Hematopoietic multipotent progenitor cell treated with erythropoietin and hydrocortisone succinate and interleukin-3 and kit ligand, for 15 days (in vitro differentiated cells): ENCODE measurements at places on chromosomes 5 and 9.

- DNase-seq, result no peak
Observed at GRCh38 chr5:88143693-88144218, 124.9 kb downstream of the TMEM161B start.

DNA sequence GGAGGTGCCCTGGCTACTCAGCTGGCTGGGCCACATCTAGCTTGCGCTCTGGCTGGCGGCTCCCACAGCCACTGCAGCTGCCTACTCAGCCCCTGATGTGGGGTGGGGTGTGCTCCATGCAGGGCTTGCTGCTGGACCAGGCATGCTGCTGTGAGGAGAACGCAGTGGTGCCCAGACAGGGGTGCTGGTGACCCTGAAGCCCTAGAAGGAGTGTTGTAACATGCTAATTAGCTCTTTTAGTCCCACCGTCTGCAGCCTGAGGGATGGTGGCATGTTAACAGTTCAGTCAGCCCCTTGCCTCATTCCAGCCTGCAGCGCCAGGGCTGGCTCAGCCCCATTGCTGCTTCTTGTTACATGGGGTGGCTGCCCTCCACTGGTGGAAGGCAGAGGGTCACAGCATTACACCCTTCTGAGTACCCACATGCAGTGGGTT, 642.3 kb downstream of the DMRTA1 start:
- no peak for DNase-seq

GRCh38 chr5:89117124-89117644, 234.2 kb upstream of the MEF2C start:
- DNase-seq, result no peak

DNA sequence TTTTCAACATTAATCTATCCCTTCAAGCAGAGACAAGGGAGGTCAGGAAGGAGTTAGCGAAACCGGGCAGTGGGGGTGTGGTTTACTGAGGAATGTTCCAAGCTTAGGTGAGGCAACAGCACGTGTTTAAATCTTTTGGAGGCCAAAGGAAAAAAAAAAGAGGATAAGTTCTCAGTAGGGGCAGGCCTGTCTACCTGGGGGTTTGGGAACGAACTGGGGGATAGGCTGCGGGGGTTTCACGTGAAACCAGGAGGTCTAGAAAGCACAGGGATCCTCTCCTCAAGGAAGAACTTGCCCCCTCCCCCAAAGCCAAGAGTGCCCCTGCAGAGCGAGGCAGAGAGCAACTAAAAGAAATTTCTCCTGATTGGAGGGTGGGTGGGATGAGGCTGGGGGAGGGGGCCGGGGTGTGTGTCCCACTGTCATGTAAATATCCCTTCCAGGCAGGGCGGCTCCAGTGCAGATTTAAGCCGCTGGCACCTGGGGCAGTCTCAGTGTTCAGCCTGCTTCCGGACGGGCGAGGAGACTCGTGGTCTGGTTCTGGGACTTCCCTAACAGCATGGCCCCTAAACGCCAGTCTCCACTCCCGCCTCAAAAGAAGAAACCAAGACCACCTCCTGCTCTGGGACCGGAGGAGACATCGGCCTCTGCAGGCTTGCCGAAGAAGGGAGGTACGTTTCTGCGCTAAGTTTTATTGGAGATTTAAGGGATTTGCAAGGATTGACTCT, 5.5 kb upstream of the SET start:
- no peak for DNase-seq

- DNase-seq, result no peak
Observed at GRCh38 chr5:103003872-103004271, 116.1 kb downstream of the GIN1 start.

DNA sequence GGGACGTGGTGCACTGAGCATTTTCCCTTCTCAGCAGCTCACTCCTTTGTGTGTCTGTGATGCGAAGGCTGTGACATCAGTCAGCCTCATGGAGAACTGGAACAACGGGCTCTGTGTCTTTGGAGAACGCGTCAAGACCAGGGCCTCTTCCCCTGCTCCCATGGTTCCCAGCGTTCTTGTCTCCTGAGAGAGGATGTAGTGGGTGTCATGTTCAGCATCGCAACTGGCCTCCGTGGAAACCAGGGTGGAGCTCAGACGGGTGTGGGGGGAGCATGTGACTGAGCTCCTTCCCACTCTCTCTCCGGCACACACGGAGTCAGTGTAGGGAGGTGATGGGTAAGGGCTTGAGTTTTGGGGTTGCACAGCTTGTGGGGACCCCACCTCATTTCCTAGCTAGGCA, 59.7 kb downstream of the TENT4A start:
- no peak for DNase-seq

DNA sequence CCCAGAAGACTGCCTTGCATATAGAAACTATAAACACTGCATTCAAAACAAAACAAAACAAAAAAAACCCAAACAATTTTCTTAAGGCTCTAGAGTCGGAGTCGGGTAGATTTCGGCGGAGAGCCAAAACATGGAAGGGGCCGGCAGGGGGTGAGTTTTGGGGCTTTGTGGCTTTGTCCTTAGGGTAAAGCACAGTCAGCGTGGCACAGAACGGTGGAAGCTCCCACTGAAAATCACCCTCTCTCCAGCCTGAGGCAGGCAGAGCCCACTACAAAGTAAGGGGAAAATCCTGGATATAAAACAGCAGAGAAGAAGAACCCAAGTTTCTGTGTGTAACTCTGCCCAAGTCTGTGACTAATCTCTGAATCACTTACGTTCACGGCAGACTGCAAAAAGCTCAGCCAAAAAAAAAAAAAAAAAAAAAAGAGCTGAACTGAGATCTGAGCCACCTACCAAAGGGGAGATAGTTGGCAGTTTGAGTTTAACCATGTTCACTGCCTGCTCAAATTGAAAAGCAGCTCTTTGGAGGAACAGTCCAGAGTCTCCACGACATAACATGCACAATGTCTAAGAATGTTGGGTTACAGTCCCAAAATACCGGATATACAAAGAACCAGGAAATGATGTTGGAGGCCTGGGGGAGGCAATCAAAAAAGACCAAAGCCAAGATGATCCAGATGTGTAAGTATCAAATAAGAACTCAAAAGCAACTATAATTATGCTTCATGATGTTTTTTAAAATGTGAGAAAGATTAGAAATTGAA, 26.6 kb upstream of the OR2K2 start:
- DNase-seq, result no peak

- DNase-seq, result no peak
Observed at GRCh38 chr5:68002836-68003235, 212.7 kb upstream of the PIK3R1 start.

GRCh38 chr9:86263876-86264275, 4.4 kb upstream of the C9orf153 start:
- DNase-seq, result no peak

DNA sequence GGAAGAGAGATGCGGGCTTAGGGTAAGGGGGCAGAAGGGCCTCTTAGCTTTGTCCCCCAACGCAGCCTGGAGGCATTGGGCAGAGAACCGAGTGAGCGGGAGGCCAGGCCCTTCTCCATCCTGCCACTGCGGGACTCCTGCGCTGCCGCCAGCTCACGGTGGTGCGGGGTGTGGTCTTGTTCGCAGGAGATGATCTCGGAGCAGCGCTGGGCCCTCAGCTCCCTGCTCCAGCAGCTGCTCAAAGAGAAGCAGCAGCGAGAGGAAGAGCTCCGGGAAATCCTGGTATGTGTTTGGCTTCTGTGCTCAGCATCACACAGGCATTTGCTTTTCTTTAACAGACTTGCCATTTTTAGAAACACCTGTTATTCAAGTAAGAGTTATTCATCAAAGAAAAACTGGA, 41.3 kb downstream of the LRSAM1 start:
- no peak for DNase-seq

DNA sequence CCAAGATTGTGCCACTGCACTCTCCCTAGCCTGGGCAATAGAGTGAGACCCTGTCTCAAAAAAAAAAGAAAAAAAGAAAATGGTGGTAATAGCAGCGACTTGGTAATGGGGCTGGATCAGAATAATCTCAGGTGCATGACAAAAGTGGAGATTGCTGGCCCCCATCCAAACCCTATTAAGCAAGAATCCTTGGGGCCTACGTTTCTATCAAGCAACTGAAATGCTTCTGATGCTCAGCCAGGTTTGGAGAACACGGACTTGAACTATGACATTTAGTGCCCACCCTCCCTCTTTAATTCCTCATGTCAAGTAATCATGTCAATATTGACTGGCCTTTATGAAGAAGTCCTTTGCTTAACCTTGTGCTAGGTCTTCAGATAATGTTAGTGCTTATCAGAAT, 6.6 kb downstream of the C5orf52 start:
- DNase-seq, result no peak

GRCh38 chr9:95754533-95755420, 120.7 kb upstream of the ERCC6L2 start:
- DNase-seq, result no peak

DNA sequence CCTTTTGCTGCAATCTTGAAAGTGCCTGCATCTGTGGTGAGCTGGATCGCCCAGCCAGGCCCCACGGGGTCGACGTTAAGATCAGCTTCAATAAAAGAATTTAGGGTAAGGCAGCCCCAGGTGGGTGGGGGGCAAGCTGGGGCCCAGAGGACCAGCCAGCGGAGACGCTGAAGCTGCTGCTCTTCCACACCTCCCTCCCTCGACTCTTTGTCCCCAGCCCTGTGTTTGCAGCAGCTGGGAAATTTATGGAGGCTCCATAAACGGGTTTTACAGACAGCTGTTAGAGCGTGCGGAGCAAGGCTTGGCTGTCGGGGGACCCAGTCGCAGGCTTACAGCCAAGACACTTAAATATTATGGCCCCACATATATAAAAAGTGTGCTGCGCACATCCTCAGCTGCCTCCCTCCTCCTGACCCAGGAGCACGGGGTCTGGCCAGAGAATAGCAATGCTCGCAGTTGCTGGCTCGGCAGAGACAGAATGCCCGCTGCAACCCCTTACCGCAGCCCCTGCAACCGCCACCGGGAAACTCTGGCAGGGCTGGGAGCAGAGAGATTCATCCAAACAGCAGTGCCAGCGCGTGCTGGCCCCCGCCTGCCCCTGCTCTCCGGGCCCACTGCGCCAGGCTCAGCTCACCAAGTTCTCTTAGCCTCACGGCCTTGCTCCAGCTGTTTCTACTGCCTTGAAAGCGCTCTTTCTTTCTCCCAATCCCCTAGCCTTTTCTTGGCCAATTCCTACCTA, 28.4 kb upstream of the MVB12B start:
- DNase-seq, result no peak

DNA sequence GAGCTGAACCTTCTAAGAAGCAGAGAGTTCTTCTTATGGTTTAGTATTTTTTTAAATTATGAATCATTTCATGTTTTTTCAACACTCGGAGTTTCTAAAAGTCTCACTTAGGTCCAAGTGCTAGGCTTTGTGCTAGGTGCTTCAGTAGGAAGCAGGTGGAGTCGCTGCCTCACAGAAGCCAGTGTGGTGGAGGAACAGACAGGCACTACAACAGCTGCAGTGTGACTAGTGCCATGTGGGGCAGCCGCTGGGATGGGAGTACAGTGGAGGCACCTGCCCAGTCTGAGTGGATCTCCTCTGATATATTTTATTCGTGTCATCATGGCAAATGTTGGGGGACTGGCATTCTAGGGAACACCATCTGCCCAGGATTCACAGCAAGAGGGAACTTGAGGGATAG, 15.3 kb downstream of the PCDHGC5 start:
- DNase-seq, result no peak

DNA sequence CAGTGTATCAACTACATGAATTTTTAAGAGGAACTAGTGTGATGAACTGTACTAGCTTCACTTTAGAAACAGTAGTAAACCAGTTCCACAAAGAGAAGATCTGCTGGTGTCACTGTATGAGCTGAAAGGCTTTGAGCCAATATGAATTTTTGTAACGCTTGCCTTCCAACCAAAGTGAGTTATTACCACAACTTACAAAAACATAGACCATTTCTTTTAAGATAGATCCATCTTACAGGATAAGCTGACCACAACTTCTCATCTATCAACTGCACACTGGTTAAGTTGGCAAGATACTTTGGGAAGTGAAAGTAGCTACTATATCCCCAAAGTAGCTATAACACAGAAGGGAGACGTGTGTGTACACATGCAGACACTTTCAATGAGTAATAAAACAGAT, 849.6 kb upstream of the DMAC1 start:
- no peak for DNase-seq

DNA sequence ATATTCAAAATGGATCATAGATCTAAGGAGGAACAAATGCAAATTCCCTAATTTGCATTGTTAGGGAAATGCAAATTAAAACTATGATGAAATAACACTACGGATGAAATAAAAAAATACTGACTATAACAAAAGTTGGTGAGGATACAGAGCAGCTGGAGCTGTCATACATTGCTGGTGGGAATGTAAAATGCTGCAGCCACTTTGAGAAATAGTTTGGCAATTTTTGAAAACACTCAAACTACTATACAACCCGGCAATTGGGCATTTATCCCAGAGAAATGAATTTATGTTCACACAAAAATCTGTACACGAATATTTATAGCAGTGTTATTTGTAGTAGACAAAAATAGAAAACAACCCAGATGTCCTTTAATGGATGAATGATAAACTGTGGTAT, 22.5 kb downstream of the C5orf47 start:
- no peak for DNase-seq

- no peak for DNase-seq
Observed at GRCh38 chr5:67082941-67083340, 113.7 kb downstream of the CD180 start.

DNA sequence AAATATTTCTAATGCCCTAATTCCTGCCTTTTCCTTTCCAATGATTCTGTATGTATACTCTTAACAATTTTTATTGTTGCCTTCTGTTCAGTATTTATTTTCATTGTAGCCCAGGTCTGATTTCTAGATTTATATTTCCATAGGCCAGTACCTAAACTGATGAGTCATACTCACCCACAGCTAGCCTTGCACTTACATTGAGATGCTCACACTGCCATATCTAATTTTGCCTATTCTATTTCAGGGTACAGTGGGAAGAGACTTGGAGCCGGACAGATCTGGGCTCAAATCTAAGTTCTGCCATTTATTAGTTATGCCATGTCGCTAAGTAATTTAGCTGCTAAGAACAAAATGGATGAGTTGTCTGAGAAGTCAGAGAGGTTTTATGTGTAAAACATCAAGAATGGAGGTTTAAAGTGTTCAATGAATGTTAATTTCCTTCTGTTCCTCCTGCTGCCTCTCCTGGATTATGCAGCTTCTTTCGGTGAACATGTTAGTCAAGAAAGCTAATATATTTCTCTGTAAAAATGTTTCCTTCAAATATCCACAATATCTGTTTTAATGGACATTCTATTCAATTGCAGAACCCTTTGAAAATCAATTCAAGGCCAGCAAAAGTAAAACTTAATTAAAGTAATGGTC, 62.3 kb upstream of the CDK5RAP2 start:
- DNase-seq, result no peak

- DNase-seq, result no peak
Observed at GRCh38 chr9:27787891-27788290, 214.6 kb upstream of the C9orf72 start.

- no peak for DNase-seq
Observed at GRCh38 chr5:126000507-126000906, 422.7 kb upstream of the GRAMD2B start.
